Amniotic epithelial cell (primary cell): ENCODE measurements at places on chromosomes 13 and 19.

DNA sequence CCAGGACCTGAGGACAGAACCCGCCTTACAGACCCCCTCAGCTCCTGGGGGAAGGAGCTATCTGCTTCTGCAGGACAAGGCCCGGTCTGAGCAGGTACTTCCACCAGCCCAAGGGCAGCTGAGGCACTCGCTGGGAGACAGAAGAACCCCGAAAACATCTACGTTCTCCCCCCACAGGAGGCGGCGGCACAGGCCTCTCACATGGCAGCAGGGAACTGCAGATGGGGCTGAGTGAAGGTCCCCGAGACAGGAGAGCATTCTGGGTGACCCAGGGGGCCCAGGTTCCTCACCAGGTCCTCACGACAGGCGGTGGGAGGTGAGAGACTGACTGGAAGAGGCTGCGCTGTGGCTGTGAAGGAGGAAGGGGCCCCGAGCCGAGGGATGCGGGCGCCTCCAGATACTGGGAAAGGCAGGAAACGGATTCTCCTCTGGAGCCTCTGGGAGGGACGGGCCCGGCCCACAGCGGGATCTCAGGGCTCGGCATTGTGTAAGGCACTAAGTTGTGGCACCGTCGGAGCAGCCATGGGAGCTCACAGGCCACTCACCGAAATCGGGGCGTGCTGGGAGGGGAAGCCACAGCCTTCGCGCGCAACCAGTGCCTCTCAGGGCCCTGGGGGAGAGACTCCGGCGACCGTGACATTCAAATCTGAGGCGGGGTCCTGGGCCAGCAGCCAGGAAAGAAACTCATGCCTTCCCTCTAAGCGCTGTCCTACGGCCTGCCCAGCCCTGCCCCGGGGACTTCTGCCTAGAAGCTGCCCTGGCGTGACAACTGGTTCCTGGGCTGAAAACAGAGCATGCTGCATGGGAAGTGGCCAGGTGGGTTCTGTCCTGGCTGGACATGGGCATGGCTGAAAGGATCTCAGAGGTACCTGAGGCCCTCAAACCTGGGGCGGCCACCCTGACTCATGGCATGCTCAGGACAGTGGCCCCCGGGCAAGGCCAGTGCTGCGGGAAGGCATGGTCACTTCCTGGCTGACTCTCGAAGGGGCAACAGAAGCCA, 14.0 kb downstream of the RPL36 start:
- no peak for DNase-seq

DNA sequence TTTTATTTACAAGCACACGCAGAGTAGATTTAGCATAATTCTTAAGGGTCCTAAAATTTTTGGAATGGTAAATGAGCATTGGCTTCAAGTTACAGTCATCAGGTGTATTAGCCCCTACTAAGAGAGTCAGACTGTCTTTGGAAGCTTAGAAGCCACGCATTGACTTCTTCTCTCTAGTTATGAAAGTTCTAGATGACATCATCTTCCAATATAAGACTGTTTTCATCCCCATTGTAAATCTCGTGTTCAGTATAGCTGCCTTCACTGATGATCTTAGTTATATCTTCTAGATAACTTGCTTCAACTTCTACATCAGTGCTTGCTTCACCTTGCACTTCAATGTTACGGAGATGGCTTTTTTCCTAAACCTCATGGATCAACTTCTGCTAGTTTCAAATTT, 148.8 kb upstream of the SLITRK1 start:
- no peak for DNase-seq

DNA sequence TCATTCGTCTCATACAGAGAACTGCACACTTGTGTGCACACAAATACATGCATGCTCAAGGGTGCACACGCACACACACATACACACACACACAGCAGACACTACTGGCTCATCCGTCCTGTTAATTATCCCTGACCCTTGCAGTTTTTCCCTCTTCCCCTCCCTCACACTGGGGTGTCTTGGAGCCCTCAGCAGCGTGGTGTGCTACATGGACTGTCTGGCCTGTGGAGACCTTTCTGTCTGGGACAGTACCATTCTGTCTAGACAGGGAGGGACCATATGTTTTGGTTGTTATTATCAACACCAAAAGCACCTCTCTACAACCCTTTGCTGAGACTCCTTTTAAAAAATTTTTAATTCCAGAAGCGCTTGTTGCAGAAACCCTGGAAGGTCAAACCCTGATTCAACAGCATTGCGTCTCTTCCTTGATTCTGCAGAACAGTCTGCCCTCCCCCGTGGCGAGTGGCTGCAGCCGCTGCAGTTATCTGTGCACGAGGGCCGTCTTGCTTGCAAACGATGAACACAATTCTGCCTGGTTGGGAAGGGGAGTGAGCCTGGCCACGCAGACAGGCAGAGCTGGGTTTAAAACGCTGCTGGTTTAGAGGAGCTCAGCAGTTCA, 374.0 kb downstream of the IRS2 start:
- peak; percentile 72 for DNase-seq

DNA sequence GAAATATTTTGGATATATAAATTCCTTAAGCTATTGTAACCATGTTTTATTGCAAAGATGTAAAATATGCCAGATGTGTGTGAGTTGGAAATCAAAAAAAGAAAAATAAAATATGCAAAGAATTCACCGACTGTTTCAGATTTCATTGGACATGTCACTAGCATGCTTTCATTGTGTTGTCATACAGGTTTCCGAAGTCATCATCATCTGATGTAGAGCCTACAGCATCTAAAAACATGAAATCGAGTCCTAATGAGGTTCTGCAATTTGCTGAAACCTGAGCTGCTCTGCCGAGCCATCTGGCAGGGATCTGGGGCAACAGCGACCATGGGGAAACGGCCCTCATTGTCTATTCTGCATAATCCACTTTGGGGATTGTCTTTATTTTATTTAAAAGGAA, 196.1 kb upstream of the MAB21L1 start:
- no peak for DNase-seq
